ENCODE measurements at places on chromosomes 7 and 10.

DNA sequence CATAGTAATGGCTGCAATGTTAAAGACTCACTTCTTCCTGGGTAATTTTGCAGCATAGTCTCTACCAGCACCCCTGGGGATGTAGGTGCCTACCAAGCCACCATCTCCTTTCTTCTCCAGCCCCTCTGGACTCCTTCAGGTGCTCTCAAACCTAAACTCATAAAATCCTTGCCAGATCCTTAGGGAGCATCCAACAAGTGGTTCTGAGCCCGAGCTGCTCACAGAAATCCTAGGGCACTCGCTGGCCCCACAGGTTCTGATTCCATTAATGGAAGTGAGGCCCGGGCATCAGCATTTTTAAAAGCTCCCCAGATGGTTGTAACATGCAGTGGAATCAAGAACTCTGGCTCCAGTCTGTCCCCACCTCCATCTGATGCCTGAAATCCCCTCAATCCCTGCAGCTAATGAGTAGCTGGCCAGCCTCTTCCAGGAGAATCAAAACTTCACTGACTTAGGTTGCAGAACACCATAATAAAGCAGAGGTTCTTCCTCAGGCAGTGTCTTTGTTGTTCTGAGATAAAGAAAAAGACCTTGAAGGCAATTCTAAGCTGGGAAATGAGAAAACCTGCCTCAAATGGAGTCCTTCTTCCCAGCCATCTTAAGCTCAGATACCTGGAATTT lies 336.8 kb downstream of the KCNMA1 start:
- no peak for DNase-seq

DNA sequence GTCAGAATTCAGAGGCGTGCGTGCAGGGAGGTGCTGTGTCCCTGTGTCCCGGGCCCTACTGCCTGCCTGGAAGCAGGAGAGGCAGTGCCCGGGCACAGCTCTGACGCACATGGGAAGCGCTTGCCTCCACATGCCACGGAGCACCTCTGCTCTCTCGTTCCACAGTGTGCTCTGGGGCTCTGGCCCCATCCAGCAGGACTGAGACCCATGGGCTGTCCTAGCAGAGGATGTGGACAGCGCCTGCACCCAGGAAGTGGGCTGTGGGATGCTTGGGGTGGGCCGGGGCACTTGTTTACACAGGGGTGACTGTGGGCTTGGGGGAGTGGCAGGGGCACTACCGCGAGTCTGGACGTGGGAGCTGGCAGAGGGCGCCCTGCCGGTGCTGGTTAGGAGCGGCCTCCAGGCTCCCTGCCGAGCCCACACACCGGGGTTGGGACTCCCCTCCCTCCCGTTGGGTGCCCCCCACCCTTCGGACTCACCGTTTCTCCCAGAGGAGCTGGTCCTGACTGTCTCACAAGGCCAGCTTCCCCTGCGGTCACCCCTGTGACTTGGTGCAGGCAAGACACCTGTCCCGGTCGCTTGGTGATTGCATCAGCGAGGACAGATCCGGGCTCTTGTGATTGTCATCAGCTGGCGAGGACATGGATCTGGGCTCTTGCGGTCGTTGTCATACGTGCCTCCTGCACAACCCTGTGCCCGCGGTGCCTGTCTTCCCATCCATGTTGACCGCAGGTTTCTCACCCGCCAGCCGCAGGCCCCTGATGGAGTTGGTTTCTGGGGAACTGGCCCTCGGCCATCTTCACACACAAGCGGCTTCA lies 83.1 kb downstream of the NKX6-2 start:
- no peak for DNase-seq

- peak; percentile 42 for DNase-seq
Measured at GRCh38 chr7:108497082-108497725, 28.7 kb downstream of the PNPLA8 start.

DNA sequence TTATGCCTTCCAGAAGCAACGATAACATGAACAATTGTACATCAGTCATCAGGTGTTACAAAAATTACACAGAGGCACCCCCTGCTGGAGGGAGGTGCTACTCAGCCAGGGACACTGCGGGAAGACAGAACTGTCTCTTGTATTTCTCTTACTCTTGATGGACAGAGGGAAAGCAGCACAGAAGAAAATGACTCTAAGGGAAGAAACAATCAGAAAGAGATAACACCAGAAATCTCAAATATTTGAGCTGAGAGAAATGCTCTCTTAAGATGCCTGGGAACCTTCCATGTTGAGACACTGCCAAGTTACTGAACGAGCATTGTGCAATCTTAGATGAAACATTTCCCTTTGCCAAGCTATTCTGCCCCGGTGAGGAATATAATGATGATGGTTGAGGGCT lies 227.6 kb upstream of the NPSR1 start:
- DNase-seq = peak; percentile 55

DNA sequence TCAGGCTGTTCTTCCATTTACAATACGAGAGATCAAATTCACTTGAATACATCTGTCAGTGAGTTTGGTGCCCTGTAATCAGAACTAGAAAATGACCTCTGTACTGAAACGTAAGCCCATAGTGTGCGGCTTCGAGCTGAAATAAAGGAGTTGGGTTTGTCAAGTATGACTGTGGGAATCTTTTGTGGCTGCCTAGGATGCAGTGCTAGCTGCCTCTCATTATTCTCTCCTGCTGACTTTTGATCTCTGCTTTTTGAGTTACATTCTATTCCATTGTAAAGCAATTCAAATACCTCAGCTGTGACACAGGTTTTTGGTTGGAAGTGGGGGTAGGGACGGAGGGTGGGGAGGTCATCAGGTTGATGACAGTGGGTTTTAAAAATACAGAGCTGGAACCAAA lies 40.4 kb downstream of the ICA1 start:
- no peak for DNase-seq

GRCh38 chr10:3729397-3729976 lies 55.5 kb downstream of the KLF6 start:
- DNase-seq = peak; percentile 59

DNA sequence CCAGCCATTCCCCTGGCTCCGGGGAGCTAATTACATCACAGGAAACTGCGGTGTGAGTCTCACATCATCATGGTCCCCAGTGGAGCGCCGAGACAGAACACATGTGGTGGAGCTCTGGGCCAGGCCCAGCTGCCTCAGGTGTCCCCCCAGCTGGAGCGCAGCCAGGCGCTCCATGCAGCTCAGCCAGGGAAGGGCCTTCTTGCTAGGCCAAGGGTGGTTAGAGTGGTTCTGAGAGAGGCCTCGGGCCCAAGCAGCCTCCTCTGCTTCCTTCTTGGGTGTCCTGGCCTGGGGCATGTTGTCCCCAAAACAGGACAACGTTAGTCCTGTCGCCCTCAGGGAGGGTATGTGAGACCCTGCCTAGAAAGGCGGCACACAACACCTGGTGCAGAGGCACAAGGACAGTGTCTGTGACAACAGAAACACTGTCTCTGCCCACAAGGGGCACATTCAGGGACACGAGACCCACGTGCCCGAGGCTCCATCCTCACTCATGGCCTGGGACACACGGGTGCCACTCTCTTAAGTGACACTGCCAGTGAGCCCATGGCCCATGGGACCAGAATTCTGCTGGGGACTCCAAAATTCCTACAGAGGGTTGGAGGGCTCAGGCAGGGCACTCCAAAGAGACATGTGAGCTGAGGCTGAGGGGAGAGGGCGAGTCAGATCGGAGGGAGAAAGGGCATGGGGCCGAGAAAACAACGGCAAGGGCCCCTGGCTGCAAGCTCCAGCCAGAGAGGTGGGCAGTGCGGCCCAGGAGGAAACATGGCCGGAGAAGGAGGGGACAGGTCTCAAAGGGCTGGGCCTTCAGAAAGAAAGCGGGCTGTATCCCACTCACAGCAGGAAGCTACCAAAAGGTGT lies 37.0 kb upstream of the RET start:
- DNase-seq = no peak

DNA sequence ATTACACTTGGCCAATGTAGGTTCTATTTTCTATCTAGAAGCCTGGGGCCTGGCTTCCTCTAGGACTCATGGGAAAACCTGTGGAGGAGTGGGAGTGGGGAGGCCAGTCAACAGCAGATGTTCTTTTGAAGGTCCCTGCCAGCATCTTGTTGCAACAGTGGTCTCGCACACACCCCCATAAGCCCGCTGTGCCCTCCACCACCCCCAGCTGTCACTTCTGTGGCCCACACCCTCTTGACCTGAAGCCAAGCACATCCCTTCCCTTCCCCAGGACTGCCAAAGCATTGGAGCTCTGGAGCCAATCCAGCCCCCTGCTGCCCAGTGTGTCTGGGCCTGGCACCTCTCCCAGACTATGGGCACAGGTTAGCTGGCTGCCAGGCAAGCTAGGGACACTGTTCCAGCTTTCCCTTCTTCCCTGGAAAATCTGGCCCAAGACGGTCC lies 1.9 kb upstream of the STX1A start:
- no peak for DNase-seq

DNA sequence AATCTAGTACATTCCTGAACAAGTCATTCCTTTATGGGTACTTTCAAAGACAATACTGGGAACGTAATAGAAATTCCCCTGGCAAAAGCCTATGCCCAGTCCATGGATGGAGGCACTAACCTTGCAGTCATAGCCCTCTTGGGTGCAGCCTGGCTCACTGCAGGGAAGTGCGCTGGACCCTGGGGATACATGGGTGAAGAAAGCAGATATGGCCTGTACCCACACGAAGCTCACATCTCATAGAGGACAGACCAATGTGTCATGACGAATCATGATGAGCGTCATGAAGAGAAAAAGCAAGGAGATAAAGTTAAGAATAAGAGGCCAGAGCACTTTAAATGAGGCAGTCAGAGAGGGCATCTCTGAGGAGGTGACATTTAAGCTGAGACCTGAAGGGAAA lies 11.8 kb downstream of the PRLHR start:
- no peak for DNase-seq

- no peak for DNase-seq
Measured at GRCh38 chr10:104138131-104138530, 16.2 kb downstream of the SFR1 start.

- DNase-seq = peak; percentile 22
Measured at GRCh38 chr7:92244808-92245486, 767 bp downstream of the KRIT1 start.

DNA sequence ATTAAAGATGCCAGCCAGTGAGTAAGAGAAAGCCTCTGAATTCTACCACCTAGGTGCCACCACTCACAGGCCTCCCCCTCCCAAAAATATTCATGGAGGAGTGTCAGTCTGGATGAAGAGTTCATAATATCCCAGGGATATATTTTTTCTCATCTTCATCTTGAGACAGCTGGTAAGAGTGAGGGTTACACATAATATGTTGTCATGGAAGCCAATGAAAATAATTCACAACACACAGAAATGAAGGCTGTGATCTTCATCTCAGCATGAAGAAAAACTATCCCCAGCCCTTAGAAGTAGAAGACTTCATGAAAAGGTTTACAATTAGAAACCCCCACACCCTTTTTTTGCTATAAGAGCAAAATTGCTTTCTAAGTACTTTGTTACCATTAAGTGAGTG lies 175.6 kb downstream of the DNAH11 start:
- no peak for DNase-seq

DNA sequence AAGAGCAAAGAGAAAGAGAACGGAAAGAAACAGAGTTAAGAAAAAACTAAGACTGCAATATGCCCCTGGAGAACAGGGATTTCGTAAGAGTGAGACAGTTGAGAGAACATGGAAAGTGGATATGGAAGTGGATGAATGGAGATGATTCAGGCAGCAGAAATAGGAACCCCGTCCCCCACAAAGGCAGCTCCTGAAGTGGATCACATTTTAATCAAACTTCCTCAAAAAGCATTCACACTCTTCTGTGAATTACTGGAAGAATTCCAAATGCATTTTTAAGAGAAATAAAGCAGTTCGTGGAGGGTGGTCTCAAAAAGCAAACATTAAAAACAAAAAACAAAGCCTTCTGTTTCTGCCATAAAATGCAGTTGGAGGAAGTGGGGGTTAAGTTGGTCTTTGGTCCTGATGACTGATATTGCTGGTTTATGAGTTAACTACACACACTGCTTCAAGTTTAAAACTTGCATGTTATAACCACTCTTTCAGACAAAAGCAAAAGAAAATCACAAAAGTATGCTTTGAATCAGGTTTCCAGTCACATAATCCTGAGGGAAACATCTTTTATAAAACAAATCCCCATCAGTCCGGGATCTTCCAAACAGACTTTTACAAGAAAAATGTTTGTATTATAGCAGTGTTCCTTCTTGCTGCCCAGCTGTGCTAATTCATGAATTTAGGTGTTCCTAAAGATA lies 214.3 kb downstream of the FANK1 start:
- no peak for DNase-seq

GRCh38 chr10:18472977-18473376 lies 178.4 kb downstream of the NSUN6 start:
- no peak for DNase-seq

DNA sequence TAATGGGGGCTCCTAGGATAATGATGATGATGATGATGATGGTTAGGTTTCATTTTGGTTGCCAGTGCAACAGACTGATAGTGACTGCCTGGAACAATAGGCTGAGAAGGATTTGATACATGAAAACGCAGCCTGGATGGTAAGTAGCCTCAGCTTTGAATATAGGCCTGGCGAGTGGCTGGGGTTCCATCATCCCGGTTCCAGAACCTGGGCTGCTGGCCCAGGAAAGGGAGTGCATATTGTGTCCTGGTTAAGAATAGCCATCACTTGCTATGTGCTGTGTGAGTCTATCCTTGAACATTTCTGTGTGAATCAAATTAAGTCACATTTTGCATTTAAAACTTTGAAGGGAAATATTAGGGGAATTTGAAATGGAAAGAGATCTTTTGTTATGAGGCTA lies 62.7 kb downstream of the SHH start:
- no peak for DNase-seq

GRCh38 chr7:128833946-128834325 lies 3.7 kb downstream of the FLNC start:
- DNase-seq = no peak

GRCh38 chr7:4861673-4862072 lies at the start of gene PAPOLB:
Gene PAPOLB, minus strand, starts transcription at chr7:4862030. Its CDS starts 220 bp downstream, at chr7:4861810.
- no peak for DNase-seq

DNA sequence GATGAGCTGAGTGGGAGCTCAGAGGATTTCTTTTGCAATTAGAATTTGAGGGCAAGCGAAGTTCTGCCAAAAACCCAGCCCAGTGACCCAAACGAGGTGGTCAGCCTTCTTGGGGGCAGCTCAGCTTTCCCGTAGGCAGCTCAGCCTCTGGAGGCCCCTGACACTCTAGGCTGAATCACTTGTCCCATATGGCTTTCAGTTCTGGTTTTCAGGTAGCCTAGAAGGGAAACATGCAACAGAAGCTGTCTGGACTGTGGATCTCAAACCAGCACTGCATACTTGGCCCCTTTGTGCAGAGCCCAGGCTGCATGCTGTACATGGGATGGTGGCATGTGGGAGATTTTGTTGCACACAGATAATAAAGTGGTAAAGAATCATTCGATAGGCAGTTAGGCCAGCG lies 322.8 kb downstream of the ANKRD30A start:
- no peak for DNase-seq

- DNase-seq = no peak
Measured at GRCh38 chr7:130794619-130794922, 60.6 kb upstream of the KLF14 start.
